Skin of body (tissue), 3 donors: ENCODE measurements at places on chromosomes 16 and 17. TPM values are rescaled to one million over a fixed set of nuclear protein-coding genes. Genes with fewer than 3 reads are reported as not detected.

AIPL1 gene
- total RNA-seq, result 0.10 TPM

SMTNL2 gene
- 14.9 TPM for total RNA-seq

GAS7 gene
- total RNA-seq, result 60.8 TPM

PRDM7 gene
- not detected for total RNA-seq

DNA sequence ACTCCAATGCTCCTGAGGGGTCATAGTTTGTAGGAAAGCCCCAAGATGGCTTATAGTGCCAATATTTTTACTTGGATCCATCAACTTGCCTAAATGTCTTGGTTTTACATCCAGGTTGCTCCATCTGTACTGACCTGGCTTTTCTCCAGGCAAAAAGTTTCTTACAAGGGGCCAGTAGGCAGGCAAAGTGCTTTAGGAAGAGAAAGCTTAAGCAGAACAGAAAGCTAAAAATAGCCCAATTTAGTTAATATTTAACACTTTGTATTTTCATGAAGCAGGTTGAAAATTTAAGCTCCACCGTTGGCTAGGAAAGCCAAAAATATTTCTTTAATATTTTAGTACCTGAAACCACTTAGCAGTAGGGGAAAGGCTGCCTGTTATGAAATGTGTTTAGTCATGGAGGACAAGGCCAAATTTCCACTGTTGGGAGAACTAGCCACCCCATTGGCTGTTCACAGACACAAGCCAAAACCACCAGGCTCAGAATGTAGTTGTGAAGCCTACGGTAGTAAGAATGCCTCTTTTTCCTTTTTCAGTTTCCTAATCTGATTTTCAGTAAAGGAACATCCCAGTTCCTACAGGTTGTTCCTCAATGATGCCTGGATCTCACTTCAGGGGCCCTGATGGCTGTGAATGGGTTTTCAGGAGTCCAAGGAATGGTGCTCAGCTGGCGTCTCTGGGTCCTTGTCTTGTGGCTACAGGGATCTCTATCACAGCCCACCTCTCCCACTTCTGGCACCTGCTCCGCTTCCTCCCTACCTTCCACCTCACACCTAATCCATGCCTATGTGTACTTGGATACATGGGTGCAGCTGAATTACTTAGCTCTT lies 324.8 kb downstream of the PMP22 start:
- no peak for DNase-seq

GRCh38 chr17:82915010-82915756 lies 75.4 kb upstream of the ZNF750 start:
- no peak for DNase-seq

DNA sequence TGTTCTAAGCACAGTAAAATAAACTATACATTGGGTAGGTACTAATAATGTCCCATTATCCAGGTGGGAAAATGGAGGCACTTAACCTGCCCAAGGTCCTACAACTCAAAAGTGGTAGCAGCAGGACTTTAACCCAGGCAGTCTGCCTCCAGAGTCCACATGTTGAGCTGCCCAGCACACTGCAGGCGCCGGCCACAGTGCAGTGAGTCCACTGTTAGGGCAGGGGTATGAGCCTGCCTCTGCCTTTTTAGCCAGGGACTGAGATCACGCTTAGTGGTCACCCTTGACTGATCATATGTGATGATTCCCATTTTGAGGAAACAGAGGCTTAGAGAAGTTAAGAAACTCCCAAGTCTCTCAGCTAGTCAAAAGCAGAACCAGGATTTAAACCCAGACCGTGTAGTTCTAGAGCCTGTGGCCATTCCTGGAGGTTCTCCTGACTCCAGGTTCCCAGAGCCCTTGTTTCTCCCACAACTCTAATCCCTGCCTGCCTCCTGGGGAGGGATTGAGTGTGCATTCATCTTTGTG lies 8.4 kb downstream of the CES1 start:
- DNase-seq, result no peak

DNA sequence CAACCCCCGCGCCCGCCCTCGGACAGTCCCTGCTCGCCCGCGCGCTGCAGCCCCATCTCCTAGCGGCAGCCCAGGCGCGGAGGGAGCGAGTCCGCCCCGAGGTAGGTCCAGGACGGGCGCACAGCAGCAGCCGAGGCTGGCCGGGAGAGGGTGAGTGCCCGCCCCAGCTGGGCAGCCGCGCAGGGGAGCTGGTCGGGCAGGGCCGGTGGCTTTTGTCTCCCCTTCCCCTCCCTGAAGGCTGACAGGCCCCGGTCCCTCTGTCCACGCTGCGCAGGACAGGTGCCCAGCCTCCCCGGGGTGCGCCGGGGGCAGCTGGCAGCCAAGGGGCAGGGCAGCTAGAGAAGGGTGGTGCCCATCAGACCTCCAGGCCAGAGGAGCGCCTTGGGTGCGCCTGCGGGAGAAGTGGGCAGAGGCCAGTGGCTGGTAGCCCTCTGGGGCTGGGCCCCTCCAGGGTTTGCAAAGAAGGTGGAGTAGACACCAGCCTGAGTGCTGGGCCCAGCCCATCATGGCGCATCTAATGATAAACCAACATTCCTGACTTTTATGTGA lies 278 bp downstream of the ITGB4 start:
- DNase-seq, result no peak

DBF4B gene
- 3.9 TPM for total RNA-seq

DNA sequence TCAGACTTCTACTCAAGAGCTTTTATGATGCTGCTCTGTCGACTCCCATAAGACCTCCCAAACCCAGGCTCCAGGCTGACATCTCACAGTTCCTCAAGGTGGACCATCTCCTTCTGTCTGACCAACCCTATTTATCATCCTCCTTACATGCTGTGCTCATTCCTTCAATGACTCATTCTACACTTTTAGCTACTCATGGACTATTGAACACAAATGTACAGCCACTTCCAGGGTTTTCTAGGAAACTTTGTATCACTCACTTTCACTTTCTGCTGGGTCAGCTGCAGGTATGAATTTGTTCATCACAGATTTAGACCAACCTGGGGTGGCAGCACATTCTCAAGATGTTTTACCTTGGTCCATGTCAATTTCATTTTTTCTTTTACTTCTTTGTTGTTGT lies 162.4 kb upstream of the FAM20A start:
- no peak for DNase-seq

DNA sequence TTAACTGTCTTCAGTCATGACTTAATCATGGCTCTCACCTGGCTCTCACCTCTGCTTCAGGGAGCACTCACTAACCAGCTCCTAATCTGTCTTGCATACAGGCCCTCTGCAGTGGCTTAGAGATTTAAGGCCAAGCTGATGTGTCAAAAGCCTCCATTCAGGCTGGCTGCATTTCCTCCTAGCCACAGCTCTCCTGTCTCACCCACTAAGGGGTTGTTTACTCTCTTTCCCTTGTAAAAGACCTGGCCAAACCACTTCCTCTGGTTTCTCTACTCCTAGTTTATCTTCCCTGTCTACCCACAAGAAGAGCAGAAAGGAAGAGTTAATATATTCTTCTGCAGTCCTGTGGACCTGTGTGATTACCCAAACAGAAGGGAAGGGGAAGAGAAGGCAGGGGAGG lies 9.3 kb upstream of the ASIC2 start:
- DNase-seq, result no peak
